Neural progenitor cell (in vitro differentiated cells): ENCODE measurements at places on chromosomes 2 and 18. TPM values are rescaled to one million over a fixed set of nuclear protein-coding genes. Genes with fewer than 3 reads are reported as not detected.

ESPNL gene
- total RNA-seq, result 0.58 and 0.59 TPM in 2 replicates

FAP gene
- total RNA-seq, result not detected in 2 replicates

GRCh38 chr18:40485318-40485717 is 1469.7 kb upstream of the PIK3C3 start:
- H3K27me3 ChIP-seq, result no peaks in the 10 kb centered on the region
- H3K4me3 ChIP-seq, result no peak overlapping the region

DNA sequence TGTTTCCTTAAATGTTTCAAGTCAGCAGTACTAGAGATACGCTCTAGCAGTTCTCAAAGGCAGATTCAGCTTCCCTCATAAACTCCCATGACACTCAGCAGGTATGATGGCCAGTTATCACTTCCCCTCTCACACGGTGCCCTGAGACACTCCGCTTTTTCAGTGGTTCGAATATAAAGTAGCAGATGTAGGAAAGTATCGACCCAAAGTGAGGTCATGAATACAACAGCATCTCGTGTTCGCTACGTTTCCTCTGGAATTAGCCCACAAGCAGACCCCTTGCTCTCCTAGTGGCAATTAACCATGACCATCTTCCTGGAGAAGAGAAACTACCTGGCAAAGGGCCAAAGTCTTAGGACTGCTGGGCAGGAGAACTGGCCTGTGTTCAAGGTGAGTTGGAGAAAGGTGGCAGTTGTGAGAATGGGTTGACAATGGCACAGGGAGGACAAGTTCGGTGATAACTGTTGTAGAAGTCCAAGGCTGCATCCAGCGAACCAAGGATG is 9.3 kb upstream of the AGBL5 start:
- no peak for DNase-seq
- H3K4me3 ChIP-seq, result no peak overlapping the region

DNA sequence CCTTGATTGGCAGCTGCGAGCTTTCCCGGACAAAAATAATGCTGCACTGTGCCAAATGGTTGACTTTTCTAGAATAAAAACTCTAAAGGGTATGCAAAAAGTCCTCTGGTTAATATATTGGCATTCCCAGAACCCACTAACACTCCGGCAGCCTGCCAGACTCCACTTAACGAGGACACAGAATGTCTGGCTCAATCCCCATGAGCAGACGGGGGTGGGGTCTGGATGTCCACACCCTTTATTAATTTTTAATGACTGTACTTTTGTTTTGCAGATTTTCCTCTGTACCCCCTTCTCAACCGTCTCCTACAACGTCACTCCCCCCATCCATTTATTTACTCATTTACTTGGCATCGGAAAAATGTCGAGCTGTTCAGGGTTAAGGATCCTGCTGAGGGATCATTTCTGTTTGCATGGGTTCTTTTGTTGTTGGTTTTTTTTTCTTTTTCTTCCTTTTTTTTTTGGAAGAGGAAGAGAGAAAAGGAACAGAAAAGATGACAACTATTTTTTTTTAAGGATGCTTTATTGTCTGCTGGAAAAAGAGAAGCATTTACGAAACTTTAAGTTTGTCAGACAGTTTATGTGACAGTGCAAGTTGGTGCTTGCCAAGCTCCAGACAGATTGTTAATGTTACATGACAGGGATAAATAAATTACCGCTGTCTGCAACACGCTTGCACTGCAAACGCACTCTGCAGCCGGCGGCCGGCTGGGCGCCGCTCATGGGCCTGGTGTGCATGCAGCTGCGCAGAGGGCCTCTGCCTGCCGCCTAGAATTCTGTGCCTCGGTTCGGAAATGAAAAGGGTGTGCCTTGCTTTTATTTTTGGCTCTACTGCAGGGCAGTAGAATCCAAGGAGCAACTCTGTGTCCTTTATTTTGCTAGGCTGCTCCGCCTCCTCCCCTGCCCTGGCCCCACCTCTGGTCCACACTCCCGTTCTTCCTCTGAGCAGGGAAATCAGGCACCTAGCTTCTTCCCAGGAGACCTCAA is 3.6 kb downstream of the LDLRAD4 start:
- H3K4me3 ChIP-seq, result no peak overlapping the region
- H3K27ac ChIP-seq, result no peak overlapping the region
- H3K36me3 ChIP-seq, result no peaks in the 10 kb centered on the region
- H3K4me1 ChIP-seq, result peaks cover 30% of the 10 kb centered on the region

DNA sequence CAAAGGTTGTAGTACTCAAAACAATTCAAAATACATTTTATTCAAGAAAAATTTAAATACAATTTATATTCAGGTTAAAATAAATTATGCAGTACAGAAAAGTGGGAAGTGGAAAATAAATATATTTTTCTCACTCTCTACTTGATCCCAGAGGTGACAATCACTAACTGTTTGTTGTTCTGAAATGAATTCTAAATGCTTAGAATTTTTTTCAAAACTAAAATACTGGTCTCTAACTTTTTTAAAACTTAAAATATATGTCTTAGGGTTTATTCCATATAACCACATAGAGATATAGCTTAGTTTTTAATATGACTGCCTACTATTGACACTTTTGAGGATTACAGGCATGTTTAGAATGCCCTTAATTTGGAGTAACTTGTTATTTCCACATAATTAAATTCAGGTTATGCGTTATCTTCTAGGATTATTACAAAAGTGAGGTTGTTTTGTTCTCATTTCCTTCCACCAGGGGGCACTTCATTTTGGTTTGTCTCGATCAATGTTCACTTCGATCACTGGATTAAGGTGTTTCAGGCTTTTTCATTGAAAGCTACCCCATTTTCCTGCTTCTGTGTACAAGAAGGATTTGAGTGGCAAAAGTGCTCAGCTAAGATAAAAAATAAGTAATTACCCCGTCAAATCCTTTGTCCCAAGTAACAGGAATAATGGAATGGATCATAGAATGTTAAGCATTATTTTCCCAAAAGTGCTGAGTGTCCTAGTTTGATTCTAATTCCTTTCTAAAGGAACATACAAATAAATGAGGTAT is 27.1 kb upstream of the TFPI start:
- no peaks in the 10 kb centered on the region for H3K27me3 ChIP-seq
- H3K27ac ChIP-seq, result no peak overlapping the region
- H3K4me3 ChIP-seq, result no peak overlapping the region
- H3K4me1 ChIP-seq, result peaks cover 18% of the 10 kb centered on the region
- no peaks in the 10 kb centered on the region for H3K36me3 ChIP-seq

- no peaks in the 10 kb centered on the region for H3K36me3 ChIP-seq
- no peak for DNase-seq
- no peak overlapping the region for H3K27ac ChIP-seq
- peaks cover 6% of the 10 kb centered on the region for H3K4me1 ChIP-seq
- H3K27me3 ChIP-seq, result no peaks in the 10 kb centered on the region
These were observed 53.4 kb downstream of the ZCCHC2 start for GRCh38 chr18:62576271-62576670.

FEV gene
- not detected in 2 replicates for total RNA-seq

GRCh38 chr2:217218269-217219163 is 358.7 kb upstream of the TNP1 start:
- DNase-seq, result no peak
- H3K4me1 ChIP-seq, result no peaks in the 10 kb centered on the region
- no peak overlapping the region for H3K27ac ChIP-seq
- H3K4me3 ChIP-seq, result no peak overlapping the region
- H3K36me3 ChIP-seq, result no peaks in the 10 kb centered on the region
- H3K27me3 ChIP-seq, result no peaks in the 10 kb centered on the region

DNA sequence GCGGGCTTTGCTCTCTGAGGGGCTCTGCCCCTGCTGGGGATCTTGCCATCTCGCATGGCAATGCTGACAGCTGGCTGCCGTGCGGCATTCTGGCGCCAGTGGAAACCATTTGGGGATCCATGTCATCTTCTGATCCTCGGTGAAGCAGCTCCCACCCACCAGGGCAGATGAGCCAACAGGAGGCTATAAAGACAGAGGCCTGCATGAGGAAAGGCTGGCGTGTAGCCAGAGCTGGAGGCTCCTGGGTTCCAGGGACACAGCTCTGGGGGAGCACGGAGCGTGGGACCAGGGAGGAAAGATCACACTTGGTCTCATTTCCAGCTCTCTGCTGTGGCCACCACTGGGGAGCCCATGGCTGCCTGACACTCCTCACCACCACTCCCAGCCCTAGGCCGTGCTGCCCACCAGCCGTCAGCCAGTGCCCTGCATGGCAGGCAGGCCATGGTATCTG is 145.8 kb downstream of the ZFP36L2 start:
- peaks cover 30% of the 10 kb centered on the region for H3K4me1 ChIP-seq
- no peak overlapping the region for H3K4me3 ChIP-seq
- H3K27me3 ChIP-seq, result no peaks in the 10 kb centered on the region
- H3K27ac ChIP-seq, result no peak overlapping the region
